ENCODE measurements at places on chromosomes 12 and 14. TPM values are rescaled to one million over a fixed set of nuclear protein-coding genes. Genes with fewer than 3 reads are reported as not detected.

Gene CAPZA3
- polyA plus RNA-seq: not detected

Gene MPHOSPH9
- 6.2 TPM for polyA plus RNA-seq

GRCh38 chr12:65152596-65152995, 16.8 kb upstream of the LEMD3 start:
- DNase-seq: no peak

GRCh38 chr12:64946132-64946829, 121.8 kb downstream of the TBC1D30 start:
- DNase-seq: peak; percentile 53

Gene GSC
- 0.35 TPM for polyA plus RNA-seq

DNA sequence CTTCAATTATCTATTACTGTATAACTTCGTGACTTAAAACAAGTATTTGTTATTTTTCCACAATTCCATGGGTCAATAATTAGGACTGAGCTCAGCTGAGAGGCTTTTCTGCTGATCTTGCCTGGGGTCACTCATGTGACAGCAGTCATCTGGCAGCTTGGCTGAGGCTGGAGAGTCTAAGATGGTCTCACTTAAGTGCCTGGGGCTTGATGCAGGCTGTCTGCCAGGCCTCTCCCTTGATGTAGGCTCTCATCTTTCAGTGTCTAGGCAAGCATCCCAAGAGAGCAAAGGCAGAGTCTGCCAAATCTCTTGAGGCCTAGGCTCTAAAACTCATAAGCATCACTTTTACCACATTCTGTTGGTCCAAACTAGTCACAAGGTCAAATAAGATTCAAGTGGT, 93.2 kb downstream of the NKX2-1 start:
- no peak for DNase-seq

DNA sequence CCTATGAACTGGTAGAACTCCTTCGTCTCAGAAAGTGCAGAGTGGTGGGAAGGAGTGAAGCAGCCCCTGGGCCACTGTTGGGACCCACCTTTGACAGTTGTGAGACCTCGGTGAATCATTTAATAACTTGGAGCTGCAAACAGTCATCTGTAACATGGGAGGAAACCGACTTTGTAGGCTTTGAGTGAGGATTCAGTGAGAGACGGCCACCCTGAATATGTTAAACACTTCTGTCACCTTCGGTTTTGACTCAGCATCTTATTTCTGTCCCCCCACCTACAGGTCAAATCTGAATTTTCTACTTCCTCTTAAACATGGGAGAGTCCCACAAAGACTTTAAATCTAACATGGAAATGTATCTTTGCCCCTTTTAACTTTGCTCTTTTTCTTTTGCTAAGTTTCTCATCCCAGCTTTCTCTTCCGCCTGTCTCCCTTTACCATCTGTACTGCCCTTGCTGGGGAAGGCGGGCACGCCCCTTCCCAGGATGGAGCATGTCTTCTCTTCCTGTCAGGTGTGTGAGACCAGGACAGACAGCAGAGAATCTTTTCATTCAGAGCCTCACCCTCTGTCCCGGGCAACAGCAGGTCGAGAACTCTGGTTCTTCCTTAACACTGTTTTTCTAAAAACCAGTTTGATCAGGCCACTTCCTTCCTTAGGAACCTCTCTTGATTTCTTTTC, 37.1 kb downstream of the ZC3H14 start:
- DNase-seq: no peak

GRCh38 chr14:101412739-101413138, 148.6 kb upstream of the DIO3 start:
- DNase-seq: no peak

GRCh38 chr14:39228509-39229221, 5.0 kb upstream of the MIA2 start:
- DNase-seq: no peak

- no peak for DNase-seq
These were observed 70.9 kb downstream of the STXBP6 start for GRCh38 chr14:24978862-24979724.

Gene FGF6
- 0.16 TPM for polyA plus RNA-seq

GRCh38 chr12:43988838-43989560, 153.1 kb downstream of the TMEM117 start:
- no peak for DNase-seq

Gene MYO1A
- 0.18 TPM for polyA plus RNA-seq

- DNase-seq: no peak
These were observed 776 bp downstream of the RDH5 start for GRCh38 chr12:55720894-55721444.

DNA sequence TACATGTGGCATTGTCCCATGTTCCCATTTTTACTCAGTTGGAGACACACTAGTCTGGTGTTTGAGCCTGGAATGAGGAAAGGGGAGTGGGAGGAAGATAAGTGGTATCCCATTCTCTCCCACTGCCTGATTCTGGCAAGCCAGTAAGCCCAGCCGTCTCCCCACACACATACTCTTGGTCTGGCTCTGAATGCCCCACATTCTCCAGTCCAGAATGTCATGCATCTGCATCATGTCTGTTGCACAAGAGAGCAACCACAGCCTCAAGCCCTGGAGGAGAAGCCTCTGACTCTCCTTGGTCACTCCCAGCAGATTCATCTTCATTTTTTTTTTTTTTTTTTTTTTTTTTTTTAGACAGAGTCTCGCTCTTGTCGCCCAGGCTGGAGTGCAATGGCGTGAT, 48.0 kb downstream of the DRAM1 start:
- DNase-seq: no peak

Gene RTL1
- polyA plus RNA-seq: 0.01 TPM

- no peak for DNase-seq
These were observed 1.2 kb upstream of the SH2B3 start for GRCh38 chr12:111404362-111405148.

GRCh38 chr14:77950371-77951063, 150.6 kb downstream of the ADCK1 start:
- DNase-seq: no peak

DNA sequence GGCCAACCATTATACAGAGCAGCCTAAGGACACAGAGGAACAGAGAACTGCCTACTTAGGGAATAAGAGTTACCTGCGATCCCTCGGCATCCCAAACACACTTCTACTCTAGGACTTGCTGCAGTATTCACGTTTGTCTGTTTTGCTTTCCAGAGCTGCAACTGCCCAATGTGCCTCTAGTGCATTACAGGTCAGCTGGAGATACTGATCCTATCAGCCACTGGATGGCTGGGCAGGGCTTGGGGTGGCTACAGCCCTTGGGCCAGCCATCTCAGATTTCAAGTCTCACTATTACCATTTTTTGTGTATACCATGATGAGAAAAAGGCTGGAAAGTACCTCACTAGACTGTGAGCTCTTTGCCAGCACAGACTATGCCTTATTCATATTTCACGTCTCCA, 4.6 kb downstream of the ARF3 start:
- no peak for DNase-seq

Gene TPH2
- not detected for polyA plus RNA-seq

Gene GYS2
- polyA plus RNA-seq: 0.04 TPM

Gene MYF5
- polyA plus RNA-seq: not detected

GRCh38 chr12:538731-539539, 79.2 kb downstream of the B4GALNT3 start:
- DNase-seq: no peak

- DNase-seq: no peak
These were observed 1453.5 kb downstream of the AACS start for GRCh38 chr12:126518596-126519200.

DNA sequence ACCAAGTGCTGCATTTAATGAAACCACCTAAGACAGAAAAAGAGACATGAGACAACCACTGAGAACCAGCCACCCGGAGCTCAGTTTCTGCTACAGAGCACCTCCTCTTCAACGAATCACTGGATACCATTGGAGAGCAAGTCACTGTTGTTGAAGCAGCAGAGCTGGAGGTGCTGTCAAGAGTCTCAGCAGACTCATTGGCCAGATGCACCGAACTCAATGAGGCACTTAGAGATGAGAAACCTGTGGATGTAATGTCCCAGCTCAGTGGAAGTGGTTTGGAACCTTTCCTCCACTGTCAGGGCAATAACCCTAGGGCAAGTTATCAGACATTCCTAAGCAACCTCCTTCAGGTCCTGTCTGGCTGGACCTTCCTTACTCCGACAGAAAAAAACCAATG, 13.1 kb downstream of the NPC2 start:
- no peak for DNase-seq

- DNase-seq: no peak
These were observed 10.4 kb downstream of the B4GALNT3 start for GRCh38 chr12:470133-470532.

DNA sequence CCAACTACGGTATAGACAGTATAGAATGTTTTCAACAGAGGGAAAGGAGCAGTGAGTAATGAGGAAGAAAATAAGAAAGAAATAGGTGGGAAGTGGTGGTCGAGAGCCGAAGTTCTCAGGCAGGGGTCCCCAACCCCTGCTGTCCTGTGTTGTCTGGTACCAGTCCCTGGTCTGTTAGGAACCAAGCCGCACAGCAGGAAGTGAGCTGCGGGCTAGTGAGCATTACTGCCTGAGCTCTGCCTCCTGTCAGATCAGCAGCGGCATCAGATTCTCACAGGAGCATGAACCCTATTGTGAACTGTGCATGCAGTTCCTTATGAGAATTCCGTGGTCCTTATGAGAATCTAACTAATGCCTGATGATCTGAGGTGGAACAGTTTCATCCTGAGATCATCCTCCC, 107.3 kb upstream of the PTPRR start:
- DNase-seq: no peak

- DNase-seq: no peak
These were observed 29.8 kb upstream of the PYGL start for GRCh38 chr14:50974118-50974517.

- no peak for DNase-seq
These were observed 42.7 kb upstream of the NID2 start for GRCh38 chr14:52111583-52111982.

GRCh38 chr12:13870255-13870654, 111.1 kb downstream of the GRIN2B start:
- no peak for DNase-seq

DNA sequence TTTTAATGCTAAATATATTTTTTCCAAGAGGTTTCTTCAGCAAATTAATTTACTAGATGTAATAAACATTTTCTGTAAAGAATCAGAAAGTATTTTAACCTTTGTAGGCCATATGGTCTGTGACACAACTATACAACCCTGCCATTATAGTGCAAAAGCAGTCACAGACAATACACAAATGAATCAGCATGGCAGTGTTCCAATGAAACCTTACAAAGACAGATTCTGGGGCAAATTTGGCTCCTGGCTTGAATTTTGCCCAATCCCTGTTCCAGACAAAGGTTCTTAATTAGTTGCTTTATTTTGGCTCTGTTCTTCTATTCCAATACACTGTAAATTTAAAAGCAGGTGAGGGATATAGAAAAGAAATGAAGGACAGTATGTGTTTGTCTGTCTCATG, 352.5 kb downstream of the C12orf50 start:
- DNase-seq: no peak

DNA sequence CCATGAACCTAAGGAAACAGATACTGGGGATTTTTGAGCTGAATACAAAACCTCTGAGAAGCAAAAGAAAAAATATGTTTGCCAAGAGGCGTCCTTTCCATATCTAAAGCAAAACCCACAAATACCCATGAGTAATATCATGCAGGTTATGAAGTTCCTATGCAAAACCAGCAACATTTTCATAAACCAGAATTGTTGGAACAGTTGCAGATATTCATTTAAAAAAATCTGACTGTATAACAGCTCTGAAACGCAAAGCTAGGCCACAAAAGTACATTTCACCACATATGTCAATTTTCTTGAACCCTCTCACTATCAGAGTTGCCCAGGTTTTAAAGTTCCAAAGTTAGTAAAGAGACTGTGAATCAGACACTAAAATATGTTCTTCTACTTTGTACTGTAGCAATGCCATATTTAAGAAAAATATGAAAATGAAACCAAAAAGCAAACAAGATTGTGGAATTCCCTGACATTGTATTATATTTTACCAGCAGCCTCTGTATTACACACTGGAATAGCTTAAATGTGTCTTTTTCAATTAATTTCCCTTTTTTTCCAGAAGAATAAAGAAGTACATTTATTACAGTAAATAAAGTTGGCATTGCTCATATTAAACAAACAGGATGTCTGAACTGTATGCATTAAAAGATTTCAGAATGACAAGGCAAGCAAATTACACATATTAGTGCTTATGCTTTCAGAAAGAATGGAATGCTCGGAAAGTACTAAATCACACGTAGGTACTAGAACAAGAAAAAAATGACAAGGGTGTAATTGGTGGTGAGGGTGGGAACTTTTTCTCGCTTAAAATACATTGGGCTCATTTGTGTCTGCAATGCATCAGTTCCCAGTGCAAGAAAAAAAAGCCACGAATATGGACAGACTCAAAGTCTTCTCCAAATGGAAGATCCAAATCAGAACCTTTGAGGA, 33.6 kb upstream of the HIF1A start:
- DNase-seq: no peak

DNA sequence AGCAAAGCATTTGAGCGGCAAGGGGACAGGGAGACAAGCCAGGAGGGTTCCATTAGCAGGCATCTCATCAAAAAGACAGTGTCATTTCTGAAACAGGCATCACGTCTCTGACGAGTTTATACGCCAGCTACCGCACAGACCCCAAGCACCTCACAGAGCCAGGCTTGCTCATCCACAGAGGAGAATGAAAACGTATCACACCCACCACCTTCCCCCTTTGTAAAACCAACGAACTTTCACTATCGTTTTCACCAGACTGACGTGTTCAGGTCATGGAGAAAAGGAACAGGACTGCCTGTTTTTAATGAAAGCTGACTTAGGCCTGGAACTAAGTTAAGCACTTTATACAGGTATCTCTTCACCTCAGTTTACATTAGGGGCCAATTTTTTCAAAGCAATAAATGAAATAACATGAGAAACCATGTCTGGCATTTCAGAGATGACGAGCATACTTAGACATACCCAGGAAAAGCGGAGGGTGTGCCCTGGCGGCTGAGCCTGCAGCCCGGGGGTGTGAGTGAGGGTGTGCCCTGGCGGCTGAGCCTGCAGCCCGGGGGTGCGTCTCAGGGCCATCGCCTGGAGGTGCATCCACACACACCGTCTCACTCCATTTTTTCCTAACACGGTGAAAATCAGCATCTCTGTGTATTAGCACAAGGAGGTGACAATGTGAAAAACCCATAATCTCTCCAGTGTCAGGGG, 41.9 kb downstream of the STX2 start:
- DNase-seq: no peak

GRCh38 chr12:28242496-28243309, 52.4 kb downstream of the CCDC91 start:
- no peak for DNase-seq

GRCh38 chr12:94951071-94951934, 52.2 kb downstream of the NDUFA12 start:
- no peak for DNase-seq

DNA sequence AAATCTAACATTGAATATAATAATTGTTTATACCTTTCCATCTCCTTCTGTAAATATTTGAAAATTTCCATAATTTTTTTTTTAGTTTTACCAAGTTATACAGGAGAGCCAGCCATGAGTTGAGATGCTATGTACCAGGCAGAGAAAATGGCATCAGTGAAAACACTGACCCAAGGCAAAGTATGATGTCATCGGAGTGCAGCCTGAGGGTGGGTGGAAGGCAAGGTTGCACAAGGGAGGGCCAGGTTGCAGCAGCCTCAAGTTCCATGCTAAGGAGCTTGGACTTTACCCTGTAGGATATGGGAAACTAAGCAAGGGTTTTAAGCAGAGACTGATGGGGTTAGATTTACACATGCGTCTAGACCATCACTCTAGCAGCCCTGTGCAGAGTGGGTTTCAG, 441.1 kb downstream of the BCAT1 start:
- DNase-seq: no peak
